ENCODE measurements at places on chromosomes 3 and 15.

DNA sequence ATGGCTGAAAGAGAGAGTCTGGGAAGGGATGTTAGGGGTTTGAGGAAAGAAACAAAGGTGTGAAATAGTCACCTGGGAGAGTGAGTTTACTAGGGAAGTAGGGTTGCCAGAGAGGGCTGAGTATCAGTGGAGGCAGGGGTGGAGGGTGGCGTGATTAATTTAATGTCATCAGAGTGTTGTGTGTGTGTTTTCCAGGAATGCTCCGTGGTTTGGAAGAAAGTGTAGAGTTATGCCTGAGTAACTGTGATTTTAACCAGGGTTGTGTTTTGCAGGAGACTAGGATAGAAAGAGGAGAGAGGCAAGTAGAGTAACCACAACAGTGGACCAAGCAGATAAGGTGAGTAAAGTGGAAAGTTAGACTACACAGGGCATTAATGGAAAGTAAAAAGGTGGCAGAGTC, 27.2 kb downstream of the PLD1 start:
- no peak for DNase-seq

GRCh38 chr15:25242957-25243799, 195.6 kb downstream of the UBE3A start:
- DNase-seq = no peak

GRCh38 chr3:51156147-51156546, 228.9 kb upstream of the MANF start:
- no peak for DNase-seq

DNA sequence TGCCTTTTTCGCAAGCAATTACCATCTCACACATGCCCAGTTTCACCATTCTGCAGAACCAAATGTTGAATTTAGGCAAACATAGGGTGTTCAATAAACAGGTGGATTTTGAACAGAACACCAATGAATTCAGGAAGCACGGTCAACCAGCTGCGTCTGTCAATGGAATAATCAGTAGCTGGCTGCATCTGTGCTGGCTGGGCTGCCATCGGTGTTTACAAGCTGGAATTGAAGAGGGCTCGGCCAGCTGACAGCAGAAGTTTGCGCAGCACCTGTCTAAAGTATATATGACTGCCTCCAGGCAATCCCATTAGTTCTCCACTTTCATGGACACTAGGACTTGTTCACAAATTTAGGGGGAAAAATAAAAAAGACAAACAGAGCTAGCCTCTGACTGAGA, 996.4 kb upstream of the CFAP20DC start:
- no peak for DNase-seq

DNA sequence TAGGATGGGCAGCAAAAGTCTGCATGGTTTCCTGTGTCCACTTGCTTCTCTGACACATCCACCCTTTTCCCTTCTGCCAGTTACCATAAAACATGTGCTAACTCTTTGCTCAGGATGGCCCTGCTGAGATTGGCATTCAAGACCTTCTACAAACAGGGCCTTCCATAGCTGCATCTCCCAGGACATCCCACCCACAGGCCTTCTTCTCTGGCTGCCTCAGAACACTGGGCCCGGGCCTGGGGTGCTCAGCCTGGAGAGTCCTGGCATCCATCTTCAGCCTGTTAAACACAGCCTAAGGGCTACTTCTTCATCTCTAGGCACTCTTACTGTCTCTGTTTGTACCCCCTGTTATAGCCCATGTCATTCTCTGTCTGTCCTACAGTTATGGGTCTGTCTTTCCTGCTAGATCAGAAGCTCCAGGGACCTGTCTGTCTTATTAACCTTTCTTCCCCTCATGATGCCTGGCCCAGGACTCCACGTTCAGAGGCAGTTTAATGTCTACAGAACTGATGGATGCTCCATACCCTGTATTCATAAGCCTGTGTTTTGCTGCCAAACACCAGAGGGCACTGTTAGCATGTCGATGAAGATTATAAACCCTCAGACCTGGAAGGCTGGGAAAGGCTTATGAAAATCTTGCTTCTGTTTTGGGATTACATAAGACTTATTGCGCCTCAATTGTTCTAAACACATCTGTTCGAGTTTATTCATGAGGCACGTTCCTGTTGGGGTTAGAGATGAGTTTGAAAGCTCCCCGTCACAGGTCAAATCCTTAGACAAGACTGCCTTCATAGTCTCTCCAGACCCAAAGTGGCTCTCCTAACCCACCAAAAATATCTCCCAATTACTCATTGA, 16.5 kb downstream of the SEMA3G start:
- DNase-seq = no peak
